Stimulated activated naive CD4-positive, alpha-beta T cell treated with Interleukin-2 at 50 U/mL for 16 hours (primary cell): ENCODE measurements at places on chromosomes 7 and 10.
A peak's percentile ranks its signal among the peaks of the same experiment; 100 is the strongest.

DNA sequence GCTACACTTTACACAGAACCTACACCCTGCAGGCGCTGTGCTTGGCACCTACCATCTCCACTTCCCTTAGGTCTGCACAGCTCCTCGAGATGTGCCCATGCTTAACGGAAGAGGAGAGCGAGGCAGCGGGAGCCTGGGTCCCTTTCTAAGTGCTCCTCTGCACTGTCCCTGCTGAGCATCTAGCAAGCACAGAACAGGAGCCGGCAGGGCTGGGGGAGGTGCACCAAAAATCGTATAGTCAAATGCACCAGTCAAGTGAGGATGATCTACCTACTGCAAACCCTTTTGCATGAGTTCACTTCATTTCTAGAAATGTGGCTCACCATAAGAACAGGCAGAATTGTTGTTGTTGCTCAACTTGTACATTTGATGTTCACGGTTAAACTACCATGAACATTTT lies 267.7 kb downstream of the TNS3 start:
- DNase-seq = no peak

DNA sequence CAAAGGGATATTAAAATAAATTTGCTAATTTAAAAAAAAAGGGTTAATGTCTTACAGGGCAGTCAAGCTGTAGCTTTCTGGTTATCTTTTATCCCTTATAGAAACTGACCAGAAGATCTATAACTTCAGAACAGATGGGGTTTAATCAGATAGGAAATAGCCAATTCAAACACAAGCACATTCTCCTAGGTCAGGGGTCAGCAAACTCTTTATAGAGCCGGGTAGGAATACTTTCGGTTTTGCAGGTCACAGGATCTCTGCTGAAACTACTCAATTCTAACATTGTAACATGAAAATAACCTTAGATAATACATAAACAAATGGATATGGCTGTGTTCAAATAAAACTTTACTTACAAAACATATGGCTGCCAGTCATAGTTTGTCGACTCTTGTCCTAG lies 479.8 kb downstream of the ADRA2A start:
- no peak for DNase-seq

- DNase-seq = no peak
Measured at GRCh38 chr10:58868736-58869435, 307.6 kb upstream of the PHYHIPL start.

GRCh38 chr7:821688-822087 lies 10.6 kb upstream of the SUN1 start:
- no peak for DNase-seq

- no peak for DNase-seq
Measured at GRCh38 chr10:100728928-100729861, 16.2 kb upstream of the PAX2 start.

GRCh38 chr7:6057316-6058129 lies 26.3 kb downstream of the ANKRD61 start:
- no peak for DNase-seq

DNA sequence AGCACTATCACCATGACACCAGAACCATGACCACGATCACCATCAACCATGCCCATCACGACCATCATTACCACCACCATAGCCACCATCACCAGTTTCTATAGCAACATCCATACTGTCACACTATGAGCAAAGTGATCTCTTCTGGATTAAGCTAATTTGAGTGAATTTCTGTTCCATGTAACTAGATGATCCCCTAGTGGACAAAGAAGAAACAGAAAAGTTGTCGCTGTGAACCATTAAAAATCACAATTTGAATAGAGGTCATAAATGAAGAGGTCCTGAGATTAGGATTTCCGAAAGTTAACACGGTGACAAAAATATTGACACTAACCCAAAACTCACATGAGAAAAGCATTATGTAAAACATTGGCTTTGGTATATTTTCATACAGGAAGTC lies 77.6 kb downstream of the CLRN3 start:
- no peak for DNase-seq

DNA sequence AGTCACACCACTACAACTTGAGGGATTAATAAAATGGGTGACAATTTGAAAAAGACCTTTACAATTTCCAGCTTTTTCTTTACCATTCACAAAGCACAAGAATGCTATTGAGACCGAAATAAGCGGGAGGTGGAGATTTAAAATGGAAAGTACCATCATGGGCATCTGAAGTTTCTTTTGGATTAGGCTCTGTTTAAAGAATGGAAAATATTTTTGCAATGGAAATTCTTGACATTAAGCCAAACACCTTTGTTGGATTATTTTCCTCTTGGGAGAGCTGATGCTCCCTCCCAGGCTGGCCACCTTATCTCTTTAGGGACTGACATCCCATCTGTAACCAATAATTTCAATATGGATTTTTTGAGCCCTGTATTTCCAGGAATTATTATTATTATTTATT lies 62.5 kb downstream of the BPGM start:
- DNase-seq = no peak

GRCh38 chr10:69914398-69915214 lies 112.9 kb downstream of the COL13A1 start:
- DNase-seq = peak; percentile 11

- no peak for DNase-seq
Measured at GRCh38 chr10:111085690-111086353, 9.0 kb downstream of the ADRA2A start.

DNA sequence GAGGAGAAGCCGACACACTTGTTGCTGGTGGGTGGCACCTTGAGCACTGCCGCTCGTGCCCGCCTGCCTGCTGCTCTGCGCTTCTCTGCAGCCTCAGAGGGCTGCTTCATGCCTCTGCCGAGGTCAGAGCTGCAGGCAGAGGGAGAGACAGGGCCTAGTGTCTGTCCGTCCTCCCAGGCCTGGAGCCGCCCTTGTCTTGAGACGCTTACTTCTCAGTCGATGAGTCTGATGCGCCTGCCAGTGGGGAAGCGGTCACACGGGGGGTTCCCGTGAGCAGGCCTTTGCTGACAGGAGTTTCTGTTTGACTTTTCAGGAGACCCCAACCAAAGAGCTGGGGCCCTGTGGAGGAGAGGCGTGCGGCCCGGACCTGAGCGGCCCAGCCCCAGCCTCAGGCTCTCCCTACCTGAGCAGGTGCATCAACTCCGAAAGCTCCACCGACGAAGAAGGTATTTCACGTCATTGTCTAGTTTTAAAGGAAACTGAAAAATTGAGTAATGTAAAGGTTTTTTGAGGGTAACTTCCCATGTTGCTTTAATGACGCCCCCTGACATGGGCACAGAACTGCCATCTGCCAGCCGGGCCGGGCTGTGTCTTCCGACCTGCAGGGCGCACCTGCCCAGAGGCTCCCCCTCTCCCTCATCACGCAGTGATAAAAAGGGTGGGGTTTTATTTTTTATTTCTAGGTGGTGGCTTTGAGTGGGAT lies 7.8 kb upstream of the BHLHA15 start:
- no peak for DNase-seq

- no peak for DNase-seq
Measured at GRCh38 chr7:20737840-20738448, 48.7 kb downstream of the SP8 start.

DNA sequence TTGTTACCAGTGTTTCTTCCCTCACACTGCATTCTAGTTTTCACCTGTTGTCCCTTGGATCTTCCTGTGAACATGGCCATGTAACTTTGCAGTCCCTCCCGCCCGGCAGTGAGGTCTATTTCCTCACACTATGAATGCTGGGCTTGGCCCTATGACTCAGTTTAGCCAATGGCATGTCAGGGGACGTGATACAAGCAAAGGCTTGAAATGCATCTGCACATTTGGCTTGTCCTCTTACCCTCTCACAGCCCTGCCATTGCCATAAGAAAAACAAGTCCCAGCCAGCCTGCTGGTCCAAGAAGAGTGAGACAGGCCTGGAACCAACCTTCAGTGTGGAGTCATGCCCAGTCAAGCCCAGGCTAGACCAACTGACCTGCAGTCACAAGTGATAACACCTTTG lies 17.1 kb upstream of the EZH2 start:
- no peak for DNase-seq

- no peak for DNase-seq
Measured at GRCh38 chr10:122503012-122503411, 41.7 kb downstream of the HTRA1 start.

GRCh38 chr7:121397361-121397760 lies 1.3 kb upstream of the FAM3C start:
- DNase-seq = no peak

DNA sequence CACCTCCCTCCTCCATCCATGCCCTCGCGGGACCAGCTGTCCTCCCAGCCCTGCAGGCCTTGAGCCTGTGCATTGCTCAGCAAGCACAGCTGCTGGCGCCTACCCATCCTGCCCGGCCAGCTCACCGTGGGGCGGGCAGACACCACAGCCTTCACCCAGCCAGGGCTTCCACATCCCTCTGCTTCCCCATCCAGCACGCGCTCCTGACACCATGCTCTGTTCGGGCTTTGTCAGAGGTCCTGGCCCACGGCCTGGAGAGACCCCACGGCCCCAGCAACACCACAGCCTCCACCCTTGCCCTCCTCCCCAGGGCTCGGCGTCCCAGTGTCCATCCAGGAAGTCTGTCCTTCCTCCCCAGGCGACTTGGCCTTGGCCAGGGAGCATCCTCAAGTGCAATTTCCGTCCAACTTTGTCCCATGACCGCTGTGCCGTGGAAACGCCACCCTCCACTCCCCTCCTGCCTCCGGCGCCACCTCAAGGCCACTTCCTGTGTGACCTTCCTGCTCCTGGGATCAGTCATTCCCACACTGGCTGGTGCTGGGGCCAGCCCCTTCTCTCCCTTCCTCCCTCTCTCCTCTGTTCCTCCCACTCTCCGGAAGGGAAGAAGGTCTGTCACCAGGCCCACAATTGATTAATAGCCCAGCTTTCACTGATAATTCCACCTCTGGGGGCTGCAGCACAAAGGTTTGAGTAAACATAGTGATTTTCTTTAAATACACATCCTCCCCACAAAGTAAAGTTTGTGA lies 71.5 kb upstream of the SMNDC1 start:
- no peak for DNase-seq

DNA sequence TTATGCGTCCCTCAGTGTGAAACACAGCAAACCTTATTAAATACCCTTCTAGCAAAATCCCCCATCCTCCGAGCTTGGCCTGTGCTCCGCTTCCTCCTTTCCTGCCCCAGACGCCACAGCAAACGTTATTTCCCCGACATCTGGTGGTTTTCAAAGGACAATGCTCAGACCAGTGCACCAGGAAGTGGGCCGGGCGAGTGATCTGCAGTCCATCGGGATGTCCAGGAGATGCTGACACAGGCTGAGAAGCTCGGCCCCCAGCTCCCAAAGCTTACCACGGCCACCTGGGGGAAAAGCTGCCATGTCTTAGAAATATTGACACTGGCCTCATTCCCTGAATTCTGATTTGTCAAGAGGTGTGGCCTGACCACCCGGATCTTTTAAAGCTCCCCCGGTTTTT lies 129.5 kb downstream of the PTPRN2 start:
- DNase-seq = no peak
